ENCODE measurements at places on chromosomes 13 and 19.

DNA sequence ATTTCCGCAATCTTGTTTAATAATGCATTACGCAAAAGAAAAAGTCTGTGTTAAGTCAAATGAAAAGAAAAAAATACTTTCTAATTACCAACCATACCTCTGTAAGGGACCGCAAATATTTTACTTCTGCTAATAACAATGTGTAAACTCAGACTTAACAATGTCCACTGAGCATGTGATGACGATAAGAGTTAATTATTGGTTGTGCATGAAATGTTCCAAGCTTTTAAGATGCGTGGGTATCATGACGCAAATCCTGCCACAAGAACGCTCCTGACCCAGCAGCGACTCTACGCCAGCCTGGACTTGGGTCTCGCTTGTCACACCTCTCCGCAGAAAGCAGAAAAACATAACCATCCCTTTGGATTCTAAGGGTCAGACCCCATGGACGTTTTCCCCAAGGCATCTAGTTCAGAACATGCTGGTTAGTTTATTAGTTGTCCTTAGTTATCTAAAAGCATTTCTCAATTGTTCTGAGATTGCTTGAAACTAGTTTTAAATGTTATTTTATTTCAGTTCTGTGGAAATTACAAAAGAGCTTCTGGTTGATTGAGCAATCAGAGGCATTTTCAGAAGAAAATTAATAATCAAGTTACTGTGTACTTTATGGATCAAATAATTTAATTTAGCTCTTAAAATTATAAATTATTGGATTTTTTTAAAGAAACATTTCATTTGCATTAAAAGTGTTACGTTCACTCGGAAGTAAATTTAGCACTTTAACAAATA lies 779.9 kb upstream of the ARGLU1 start:
- no peak for DNase-seq

GRCh38 chr13:24664726-24665409 lies 15.3 kb upstream of the ATP12A start:
- no peak for DNase-seq

DNA sequence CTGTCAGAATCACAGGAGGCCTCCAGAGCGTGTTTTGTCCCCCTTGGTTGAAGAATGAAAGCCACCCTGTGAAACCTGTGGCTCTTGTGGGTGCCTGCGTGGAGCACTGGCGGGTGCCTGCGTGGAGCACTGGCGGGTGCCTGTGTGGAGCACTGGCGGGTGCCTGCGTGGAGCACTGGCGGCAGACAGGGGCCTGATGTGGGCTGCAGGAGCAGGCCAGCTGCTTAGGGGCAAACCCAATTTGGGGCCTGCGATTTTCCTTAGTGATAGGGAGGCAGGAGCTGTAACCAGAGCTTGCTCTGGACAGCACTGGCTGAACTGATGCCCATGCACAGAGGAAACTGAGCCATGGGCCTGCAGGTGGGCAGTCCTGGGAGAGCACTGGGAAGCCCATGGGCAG lies 24.3 kb downstream of the ARHGEF7 start:
- DNase-seq = no peak

- no peak for DNase-seq
Observed at GRCh38 chr13:106010836-106011235, 524.6 kb downstream of the EFNB2 start.

- peak; percentile 86 for DNase-seq
Observed at GRCh38 chr19:50025794-50026549, at the start of gene ZNF473. TSS of gene ZNF473 (plus strand) at chr19:50026005. CDS start at chr19:50031083, 5,078 bp downstream.

GRCh38 chr13:101465877-101466276 lies 13.4 kb downstream of the ITGBL1 start:
- no peak for DNase-seq

All from nephron progenitor cell (in vitro differentiated cells).